ENCODE measurements at places on chromosomes 7 and 10. TPM values are rescaled to one million over a fixed set of nuclear protein-coding genes. Genes with fewer than 3 reads are reported as not detected.

Gene C10orf105
- total RNA-seq, result not detected

Gene MRC1
- total RNA-seq, result 0.05 TPM

Gene SHH
- not detected for total RNA-seq

Gene ARHGEF35
- not detected for total RNA-seq

Gene FAM25G
- total RNA-seq, result not detected

Gene AS3MT
- 2.4 TPM for total RNA-seq

Gene RBP4
- not detected for total RNA-seq

Gene DNAJC12
- total RNA-seq, result 0.20 TPM

Gene PRPS1L1
- total RNA-seq, result not detected

Gene CELF2
- 4.1 TPM for total RNA-seq

Gene PKD1L1
- 0.06 TPM for total RNA-seq

Gene SHTN1
- 4.9 TPM for total RNA-seq

Gene CLEC2L
- total RNA-seq, result not detected

Gene DRGX
- 0.10 TPM for total RNA-seq

Gene BLNK
- not detected for total RNA-seq

All from HFFc6 (cell line).